ENCODE measurements at places on chromosomes 16 and 17.

- no peak for DNase-seq
Measured at GRCh38 chr17:47162013-47162622, 27.0 kb downstream of the CDC27 start.

GRCh38 chr17:42853004-42853403 lies 2.0 kb downstream of the AOC3 start:
- DNase-seq: no peak

- DNase-seq: no peak
Measured at GRCh38 chr17:80574496-80574895, 29.9 kb downstream of the RPTOR start.

- no peak for DNase-seq
Measured at GRCh38 chr17:56978441-56979090, 635 bp downstream of the SCPEP1 start.

DNA sequence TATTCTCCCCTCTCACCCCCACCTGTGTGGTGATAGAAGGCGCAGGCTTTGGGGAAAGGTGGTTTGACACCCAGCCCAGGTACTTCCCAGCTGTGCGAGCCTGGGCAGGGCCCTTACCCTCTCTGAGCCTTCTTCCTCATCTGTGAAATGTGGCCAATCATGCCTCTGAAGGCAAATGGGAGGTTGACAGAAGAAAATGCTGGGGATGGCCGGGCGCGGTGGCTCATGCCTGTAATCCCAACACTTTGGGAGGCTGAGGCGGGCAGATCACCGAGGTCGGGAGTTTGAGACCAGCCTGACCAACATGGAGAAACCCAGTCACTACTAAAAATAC lies 43.7 kb downstream of the CRISPLD2 start:
- no peak for DNase-seq

DNA sequence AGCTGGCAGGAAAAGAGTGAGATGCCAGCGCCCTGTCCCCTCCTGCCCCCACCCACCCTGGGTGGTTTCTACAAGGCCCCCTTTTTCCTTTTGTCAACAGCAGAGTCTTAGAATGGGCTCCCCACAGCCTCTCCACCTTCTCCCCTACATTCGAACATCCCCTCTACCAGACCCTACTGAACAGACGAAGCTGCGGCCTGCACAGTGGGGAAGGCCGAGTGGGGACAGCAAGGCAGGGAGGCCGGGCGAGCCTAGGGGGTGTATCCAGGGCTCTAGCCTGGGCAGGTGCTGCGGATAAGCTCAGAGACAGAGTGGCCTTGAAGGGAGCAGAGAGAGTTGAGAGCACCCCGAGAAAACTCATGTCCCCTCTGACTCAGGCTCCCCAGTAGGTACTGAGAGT lies 7.4 kb downstream of the ZACN start:
- DNase-seq: no peak

DNA sequence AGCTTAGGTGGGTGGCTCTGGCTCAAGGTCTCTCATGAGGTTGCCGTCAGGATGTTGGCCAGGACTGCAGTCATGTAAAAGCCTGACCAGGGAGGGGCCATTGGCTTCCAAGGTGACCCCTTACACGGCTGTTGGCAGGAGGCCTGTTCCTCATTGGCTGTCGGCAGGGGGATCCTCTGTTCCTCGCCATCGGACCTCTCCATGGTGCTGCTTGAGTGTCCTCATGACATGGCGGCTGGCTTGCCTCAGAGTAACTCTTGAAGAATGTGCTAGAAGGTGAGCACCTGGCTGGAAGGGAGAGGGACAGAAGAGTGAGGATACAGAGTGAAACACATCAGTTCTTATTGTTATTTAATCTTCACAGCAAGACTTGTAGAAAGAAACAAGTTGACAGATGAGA lies 4.7 kb upstream of the RPRML start:
- no peak for DNase-seq

- no peak for DNase-seq
Measured at GRCh38 chr17:63546308-63547082, 3.8 kb upstream of the DCAF7 start.

- DNase-seq: no peak
Measured at GRCh38 chr17:47862621-47863440, 11.9 kb upstream of the SP6 start.

- no peak for DNase-seq
Measured at GRCh38 chr16:25679511-25679910, 12.2 kb upstream of the HS3ST4 start.
